Fibroblast of lung (primary cell): ENCODE measurements at places on chromosomes 6 and 20.

DNA sequence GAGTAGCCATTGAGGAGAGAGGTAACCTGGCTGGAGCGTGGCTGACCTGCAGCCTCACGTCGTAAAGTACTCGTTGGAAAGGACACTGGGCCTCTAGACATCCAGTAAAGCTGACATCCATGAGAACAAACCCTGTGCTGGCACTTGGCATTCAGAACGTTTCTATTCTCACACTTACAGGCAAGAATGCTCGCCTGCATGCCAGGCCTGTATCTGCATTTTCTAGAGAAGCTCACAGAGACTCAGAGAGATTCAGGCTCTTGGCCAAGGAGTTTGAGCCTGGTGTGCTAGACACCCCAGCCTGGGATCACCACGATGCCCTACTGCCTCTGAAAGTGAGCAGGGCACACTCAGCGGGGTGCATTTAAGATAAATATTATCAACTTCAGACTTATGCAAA is 379.8 kb upstream of the CDH4 start:
- no peak for DNase-seq

- no peak for DNase-seq
These were observed 85.9 kb downstream of the CRYBG1 start for GRCh38 chr6:106446287-106446885.

- no peak for DNase-seq
These were observed 4.5 kb upstream of the MMP9 start for GRCh38 chr20:46004187-46004586.

DNA sequence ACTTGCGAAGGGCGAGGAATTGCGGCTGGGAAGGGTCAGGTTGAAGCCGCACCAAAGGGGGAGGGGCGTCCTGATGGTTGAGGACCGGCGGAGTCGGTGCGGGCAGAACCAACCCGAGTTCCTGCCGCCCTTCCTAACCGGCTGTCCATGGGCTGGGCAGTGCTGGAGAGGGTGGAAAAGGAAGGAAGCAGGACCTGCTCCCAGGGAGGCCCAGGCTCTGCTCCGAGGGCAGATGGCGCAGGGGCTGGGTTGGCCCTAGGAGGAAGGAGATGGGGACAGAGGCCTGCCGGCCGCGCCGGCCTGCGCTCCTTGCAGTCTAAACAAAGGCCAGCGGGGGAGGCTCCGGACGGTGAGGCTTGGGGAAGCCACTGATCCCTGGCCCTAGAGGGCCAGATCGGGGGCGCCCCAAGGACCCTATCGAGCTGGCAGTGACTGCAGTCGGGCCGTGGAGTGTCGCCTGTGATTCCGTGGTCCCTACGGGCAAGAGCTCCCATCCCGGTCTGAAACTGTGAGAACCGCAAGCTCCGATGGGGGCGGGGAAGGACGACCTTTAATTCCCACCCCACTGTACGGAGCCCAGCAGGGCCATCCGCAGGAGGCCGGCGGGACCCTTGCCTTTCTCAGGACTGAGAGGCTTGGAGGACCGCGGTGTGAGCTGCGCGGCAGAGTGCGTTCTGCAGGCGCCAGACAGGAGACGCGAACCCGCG is 39.4 kb downstream of the YTHDF1 start:
- no peak for DNase-seq

DNA sequence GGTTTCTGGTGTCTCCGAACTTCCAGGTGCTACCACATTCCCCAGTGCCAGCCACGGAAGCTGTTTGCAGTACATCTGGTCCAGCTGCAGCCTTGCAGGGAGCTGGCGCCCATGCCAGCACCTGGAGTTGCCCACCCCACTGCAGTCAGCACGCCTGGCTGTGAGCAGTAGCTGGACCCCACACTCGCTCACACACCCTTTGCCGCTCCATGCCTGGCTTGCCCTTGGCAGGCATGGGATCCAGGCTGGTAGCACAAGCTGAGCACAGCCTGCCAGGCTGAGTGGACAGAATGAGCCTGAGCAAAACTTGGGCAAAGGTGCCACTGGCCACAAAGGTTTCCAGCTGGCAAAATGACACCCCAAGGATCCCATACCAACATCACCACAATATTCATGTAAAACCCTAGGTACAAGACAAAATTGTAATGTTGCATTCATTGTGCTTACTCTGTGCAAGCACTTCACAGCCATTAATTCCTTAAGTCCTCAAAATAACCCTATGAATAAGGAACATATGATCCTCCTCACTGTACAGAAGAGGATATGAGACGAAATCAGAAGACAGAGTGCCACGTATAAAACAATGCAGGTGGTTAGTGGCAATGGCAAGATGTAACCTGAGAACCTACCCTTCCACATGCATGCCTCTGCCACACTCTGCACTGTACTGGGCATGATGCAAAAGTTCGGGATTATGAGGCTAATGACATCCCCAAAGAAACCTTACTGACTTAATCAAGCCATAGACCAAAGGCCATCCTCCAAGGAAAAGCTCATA is 18.3 kb downstream of the KIF16B start:
- no peak for DNase-seq

DNA sequence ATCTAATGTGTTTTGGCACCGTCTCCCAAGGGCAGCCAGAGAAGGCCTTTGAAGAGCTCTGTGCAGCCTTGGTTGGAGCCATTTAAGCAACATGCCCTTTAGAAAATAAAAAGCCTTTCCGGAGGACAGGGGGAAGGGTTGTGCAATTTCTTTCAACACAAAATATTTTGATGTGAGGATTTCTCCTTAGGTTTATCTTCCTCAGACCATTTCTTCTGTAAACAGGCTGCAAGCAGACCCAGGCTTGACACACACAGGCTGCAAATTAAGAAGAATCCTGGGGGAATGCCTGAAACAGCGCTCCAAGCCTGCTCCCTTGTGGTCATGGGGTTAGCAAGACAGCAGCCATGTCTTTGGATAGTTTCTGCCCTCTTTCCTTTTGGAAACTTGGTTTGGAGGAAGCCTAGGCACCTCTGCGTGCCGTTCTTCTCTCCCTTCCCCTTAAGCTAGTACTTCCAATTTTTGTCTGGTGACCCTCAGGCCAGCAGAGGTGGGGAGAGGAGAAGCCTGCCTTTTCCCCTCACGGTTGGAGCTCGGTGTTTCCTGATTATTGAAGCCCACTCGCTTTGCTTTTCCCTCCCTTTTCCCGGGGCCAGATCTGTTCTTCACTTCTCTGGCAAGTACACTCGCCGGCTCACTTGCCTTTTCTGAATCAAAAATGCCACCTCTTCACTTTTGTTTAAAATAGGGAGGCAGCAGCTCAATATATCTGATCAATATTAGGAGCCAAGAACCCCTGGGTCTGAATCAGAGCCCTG is 39.6 kb upstream of the NOX3 start:
- DNase-seq, result peak; percentile 94
